ENCODE measurements at places on chromosomes 2 and 18.

DNA sequence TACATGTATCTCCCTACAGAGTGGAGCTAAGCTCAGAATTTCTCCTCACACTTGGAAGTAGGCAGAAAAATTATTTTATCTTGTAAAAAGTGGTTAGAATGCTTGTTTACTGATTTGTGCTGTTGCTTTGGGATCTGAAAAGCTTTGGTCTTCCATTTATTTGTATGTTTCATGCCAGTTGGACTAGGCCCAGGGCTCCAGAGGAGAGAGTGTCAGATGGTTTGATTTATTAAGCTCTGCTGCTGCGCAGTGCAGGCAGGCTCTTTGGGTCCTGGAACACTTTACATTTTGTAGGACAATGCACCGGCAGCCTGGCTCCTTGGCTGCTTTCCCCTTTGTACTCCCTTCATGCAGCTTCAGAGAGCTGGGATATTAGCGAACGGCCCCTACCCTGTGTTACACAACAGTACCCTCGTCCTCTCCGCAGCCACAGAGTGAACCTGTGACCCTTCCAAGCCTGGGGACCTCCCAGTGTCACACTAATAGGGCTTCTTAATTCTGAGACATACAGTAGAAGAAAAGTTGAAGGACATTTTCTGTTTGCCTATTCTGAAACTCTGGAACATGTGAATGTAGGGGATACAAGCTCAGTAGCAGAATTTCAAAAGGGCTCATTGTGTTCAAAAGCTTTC lies 56.7 kb upstream of the EML6 start:
- no peak for DNase-seq

- DNase-seq, result no peak
Measured at GRCh38 chr2:239388236-239389151, 12.3 kb downstream of the HDAC4 start.

DNA sequence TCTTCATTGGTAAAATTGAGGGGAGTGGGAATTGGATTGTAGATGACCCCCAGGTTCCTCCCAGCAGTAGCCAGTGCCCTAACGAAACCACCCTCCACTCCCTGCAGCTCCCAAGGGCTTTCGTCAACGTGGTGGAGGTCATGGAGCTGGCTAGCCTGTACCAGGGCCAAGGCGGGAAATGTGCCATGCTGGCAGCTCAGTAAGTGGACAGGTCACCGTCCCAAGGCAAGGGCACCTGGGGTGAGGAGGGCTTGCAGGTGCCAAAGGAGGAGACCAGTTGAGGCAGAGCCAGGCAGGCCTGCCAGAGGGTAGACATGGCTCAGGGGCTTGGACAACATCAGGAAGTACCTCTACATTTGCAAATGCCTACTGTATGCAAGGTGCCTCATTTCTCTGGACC lies 122.6 kb upstream of the PPP1CB start:
- DNase-seq, result no peak

DNA sequence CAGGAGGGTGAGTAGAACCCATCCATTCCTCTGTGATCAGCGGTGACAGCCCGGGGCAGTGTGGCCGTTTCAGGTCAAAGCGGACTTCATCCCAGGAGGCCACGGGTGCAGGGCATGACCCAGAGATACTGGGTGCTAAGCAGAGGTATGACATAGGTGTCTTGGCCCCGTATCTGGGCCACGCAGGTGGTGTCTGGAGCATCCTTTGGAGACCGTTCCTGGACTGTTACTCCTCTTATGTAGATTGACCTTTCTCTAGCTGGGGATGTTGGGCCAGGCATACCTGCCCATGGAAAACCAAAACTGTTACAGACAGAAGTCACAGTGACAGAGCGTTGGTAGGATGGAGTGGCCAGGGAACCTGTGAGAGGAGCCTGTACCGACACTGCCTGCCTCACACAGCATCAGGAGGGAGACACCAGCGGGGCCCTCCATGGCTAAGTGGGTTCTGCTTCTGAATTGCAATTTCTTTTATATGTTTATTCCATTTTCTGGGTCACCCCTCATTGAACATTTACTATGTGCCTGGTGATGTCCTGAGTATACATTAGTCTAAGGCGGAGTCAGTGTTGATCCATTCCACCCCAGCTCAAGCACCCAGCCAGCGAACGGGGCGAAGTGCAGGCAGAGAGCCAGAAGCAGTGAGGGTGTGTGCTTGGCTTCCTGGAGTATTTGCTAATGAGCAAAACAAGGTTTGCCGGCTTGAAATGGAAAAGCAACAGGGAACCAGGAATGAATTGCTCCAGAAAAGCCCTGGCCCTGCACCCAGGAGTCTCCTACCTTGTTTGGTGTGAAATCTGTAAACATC lies 141.7 kb downstream of the SH3RF3 start:
- DNase-seq, result no peak

DNA sequence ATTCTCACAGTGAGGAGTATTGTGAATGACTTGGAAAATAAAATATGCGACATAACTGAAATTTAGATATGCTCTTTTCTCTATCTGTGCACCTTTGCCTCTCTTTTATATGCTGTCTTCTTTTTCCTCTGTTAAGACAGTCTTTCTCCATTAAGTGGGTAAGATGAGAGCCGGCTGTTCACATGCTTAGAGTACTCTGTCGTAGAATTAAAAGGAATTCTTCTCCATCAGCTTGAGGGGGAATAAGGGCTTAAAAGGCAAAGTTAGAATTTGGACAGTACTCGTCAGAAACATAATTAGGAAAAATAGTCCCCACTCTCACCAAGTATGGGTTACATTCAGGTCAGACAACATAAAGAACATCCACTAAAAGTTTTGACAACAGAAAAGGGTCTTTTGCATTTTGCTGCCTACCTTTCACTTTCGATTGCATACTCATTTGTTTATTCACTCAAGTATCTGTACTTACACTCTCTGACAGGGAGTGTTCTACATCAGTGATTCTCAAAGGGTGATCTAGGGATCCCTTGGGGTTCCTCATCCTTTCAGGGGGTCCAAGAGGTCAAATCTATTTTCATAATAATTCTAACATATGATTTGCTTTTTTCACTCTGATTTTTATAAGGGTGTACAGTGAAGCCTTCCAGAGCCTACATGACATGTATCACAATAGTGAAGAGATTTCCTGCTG lies 48.0 kb downstream of the ARHGAP15 start:
- DNase-seq, result no peak

- DNase-seq, result no peak
Measured at GRCh38 chr2:58449286-58450010, 208.3 kb upstream of the FANCL start.

- DNase-seq, result peak; percentile 28
Measured at GRCh38 chr18:54284981-54285785, 15.9 kb downstream of the POLI start.

DNA sequence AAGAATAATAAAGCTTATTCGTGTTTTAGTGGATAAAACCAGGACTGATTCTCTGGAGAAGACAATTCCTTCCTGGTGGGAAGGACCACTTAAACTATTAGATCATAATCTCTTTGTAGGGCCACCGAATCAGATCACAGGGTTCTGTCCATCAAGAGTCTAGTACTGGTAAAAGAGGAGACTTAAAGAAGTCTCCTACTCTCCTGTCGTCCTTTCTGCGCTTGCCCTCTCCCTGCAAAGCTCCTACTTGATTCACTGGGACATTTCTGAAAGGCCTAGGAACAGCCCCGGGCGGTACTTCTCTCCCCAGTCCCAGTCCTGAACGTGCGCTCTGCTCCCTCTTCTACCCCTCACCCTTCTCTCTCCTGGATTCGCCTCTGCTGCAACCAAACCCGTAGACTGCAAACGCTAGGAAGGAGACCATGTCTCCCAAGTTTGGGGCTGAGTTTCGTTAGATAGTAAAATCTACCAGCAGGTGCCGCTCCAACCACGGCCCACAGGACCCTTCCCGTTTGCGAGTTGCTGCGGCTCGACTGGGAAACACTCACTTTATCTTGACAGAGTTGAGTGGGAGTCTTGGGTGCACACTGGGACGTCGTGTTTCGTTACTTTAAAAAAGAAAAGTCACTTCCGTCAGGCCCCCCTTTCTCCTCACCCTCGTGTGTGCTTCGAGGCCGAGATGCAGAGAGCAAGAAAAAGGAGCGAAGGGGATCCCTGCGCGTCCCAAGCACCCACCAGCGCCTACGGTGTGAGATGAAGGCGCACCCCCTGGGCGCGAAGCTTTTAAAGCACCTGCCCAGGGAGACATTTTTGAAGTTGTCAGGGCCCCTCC lies 923 bp downstream of the FIGLA start:
- DNase-seq, result peak; percentile 18

DNA sequence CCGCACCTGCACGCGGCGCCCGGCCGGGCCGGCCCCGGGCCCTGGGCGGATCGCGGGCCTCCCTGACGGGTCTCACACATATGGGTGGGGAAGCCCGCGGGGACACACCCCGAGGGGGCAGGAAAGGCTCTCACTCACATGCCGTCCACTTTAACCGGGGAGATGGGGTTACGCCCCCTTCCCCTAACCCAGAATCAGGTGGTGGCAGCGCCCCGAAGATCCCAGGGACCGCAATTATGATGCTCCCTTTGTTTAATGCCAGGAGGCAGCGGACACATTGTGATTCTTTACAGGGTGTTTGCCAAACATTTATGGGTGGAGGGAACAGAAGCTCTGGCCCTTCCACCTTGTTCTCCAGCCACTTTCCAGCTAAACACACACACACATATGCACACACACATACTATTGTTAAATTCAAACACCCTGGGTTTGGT lies 424 bp upstream of the ANKRD44 start:
- DNase-seq, result no peak

GRCh38 chr2:100196786-100197494 lies 54.5 kb upstream of the AFF3 start:
- no peak for DNase-seq

DNA sequence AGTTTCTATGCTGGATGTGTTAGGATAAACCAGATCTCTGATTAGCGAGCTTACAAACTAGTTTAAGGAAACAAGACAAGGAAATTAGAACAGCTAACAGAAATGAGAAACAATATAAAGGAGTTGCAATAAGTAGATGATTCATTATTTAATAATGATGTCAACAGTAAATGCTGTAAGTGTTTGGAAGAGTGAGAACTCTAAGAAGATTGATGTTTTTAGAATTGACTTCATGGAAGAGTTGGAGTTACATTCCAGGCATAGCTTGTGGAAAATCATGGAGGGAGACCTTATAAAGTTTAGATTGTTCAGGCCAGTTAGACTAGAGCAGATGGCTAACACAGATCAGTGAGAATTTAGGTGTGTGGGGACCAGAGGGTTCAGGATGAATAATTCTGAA lies 32.6 kb downstream of the PPP1R1C start:
- DNase-seq, result no peak

DNA sequence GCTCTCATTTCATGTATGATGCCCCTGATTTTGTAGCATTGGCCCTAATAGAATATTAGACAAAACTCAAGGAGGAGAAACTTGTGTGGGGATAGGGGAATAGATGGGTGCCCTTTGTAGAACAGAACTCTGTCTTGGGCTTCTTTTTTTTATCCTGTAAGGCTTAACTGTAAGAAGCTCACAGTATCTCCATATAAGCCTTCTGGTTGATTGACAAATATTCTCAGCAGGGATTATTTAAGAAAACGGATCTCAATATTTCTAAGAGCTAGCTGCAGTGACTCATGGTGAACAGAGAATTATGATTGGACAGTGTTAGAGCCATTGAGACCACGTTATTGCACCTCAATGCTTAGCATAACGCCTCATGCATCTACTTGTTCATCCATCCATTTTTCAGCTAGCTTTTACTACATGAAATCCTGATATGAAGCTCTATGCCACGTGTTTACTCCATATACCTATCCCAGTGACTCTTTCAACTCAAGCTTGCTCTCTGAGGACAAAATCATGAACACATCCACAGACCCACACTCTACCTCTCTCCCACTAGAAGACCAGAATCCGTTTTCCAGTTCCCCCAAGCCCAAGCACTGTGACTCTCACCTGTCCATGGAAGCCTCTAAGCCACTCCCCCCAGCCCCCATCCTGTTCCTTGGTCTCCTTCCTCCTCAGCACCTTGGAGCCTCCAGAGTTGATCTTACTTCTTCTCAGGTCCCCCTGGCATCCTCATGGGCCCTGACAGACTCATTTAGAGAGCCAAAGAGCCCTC lies 99.2 kb downstream of the BCL2L11 start:
- no peak for DNase-seq

- DNase-seq, result no peak
Measured at GRCh38 chr2:217746808-217747207, 256.0 kb downstream of the TNS1 start.

DNA sequence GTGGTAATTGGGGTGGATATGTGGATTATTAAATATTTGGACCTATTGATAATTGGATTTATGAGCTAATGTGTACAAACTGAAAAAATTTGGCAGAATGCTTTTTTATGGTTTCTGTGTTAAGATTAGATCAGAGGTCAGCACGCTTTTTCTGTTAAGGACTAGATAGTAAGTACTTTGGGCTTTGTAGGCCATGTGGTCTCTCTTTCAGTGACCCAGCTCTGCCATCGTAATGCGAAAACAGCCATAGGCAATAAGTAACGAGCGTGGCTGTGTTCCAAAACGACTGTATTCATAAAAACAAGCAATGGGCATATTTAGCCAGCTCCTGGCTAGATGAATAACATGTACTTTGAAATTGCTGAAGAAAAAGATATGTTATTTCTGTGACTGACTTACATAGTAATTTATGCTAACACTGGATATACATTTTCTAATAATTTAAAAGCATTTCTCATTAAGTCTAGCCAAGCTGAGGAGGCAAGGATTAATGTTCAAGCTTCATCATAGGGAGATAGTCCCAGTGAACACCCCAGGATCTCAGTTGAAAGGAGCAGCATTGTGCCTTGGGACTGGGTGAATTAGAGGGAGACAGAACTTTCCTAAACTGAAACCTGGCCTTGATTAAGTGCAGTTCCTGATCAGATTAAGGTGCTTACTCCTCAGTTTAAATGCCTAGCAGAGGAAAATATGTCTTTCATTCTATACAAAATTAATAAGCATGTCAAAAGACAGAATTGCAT lies 20.0 kb downstream of the CCDC138 start:
- no peak for DNase-seq

DNA sequence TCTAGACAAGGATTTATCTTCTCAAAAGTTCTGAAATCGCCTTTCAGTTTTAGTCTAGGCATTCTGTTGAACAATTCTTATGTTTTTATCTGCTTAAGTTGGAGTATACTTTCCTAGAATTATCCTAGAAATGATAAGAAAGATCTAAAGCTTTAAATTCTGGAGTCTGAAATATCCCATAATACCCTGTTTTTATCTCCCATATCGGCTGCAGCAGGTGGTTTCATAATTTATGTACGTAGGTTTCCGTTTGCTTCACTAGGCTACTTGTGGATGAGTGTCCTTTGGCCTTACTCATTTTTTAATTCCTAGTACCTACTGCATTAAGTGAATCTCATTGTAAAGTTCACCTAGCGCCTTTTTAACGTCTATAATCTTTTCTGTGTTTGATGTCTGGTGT lies 58.5 kb upstream of the MGAT5 start:
- DNase-seq, result no peak

Measured in HS-5 (cell line).